ENCODE measurements at places on chromosomes 11 and 22.

GRCh38 chr22:32951807-32952153, 106.4 kb downstream of the SYN3 start:
- DNase-seq: no peak

DNA sequence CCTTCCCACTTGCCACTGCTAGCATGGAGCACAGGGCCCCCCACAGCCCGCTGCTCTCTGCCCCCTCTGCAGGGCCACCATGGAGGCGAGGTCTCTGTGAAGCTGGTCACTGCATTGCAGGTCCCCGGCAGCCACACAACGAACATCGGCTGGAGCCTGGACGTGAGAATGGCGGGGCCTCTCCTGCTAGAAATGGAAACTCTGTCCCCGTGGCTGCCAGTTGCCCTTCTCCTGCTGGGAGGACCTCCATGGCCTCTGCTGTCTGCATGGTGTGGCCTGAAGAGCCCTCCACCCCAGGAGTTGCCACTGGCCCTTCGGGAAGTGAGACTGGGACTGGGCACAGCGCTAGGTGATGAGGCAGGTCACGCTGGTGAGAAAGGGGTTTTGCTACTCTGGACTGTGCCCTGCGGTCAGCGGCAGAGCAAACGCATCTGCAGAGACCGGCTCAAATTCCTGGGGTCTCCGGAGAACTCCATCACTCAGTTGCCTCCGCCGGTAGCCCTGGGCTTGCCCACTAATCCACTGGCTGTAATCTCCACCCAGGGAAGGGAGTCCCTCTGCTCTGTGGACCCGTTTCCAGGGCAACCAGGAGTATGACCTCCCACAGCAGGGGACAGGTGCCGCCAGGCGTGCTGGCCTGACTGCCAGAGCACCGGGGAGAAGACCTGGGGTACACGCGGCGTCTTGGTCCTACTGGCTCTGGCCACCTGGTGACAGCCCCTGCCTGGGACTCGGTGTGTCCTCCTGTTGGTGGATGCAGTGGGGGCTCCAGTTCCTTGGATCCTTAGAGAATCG, 806.3 kb downstream of the BRD1 start:
- DNase-seq: no peak

DNA sequence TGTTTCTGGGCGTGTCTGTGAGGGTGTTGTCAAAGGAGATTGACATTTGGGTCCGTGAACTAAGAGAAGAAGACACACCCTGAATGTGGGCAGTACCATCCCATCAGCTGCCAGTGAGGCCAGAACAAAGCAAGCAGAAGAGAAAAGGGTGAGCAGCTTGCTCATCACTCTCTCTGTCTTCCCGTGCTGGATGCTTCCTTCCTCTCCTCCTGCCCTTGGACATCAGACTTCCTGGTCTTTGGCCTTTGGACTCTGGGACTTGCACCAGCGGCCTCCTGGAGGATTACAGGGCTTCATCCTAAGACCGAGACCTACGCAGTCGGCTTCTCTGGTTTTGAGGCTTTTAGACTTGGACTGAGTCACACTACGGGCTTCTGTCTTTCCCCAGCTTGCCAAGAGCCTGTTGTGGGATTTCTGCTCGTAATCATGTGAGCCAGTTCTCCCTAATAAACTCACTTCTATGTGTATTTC, 18.8 kb downstream of the APOL2 start:
- no peak for DNase-seq

DNA sequence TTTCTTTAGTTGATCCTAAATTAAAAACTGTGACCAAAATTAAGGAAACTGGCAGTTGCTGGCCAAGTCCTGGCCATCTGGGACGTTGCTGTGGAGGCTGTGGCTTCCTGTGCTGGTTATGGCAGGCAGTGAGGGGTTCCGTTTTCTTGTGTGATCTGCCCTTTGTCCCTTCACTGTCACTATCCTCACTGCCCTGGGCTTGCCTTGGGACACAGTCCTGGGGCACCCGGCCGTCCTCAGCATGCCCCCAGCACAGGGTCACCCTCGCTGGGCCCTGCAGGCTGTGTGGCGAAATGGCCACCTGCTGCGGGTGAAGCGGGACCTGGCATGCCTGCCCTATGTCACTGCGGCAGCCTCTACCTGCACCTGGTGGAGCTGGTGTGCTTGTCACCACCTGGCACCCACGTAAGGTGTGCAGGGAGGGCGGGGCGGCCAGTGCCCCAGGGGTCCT, 52.5 kb upstream of the SLC22A12 start:
- no peak for DNase-seq

GRCh38 chr11:77644887-77645286, 7.3 kb upstream of the CLNS1A start:
- DNase-seq: no peak

GRCh38 chr11:2904153-2905052, 18.8 kb upstream of the CDKN1C start:
- no peak for DNase-seq

GRCh38 chr11:75399344-75400145, at the start of gene RPS3:
RPS3 (plus strand) TSS chr11:75399518; CDS start chr11:75399548, 30 bp downstream.
- DNase-seq: peak; percentile 84

DNA sequence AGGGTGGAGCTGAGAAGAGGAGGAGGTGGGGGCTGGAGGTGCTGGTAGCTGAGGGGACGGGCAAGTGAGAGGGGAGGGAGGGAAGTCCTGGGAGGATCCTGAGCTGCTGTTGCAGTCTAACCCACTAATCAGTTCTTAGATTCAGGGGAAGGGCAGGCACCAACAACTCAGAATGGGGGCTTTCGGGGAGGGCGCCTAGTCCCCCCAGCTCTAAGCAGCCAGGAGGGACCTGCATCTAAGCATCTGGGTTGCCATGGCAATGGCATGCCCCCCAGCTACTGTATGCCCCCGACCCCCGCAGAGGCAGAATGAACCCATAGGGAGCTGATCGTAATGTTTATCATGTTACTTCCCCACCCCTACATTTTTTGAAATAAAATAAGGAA, 24.4 kb downstream of the FADS3 start:
- no peak for DNase-seq

DNA sequence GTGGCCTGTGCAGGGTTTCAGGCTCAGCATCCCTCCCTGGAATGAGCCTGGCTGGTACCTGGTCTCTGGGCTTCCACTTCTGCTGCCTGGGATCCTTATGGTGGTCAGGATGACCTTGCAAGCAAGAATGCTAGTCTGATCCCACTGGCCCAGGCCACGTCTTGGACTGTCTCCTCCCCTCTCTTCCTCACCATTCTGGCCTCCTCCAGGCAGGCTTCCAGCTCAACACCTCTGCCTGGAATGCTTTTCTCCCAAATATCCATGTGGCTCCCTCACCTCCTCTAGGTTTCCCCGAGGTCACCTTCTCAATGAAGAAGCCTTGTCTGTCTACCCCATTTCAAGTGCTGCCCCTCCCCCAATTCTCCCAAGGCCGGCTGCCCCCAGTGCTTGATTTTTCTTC, 39.4 kb upstream of the ALX4 start:
- DNase-seq: no peak

GRCh38 chr11:45807792-45808238, 2.9 kb downstream of the SLC35C1 start:
- no peak for DNase-seq

- no peak for DNase-seq
These were observed 10.0 kb upstream of the JAML start for GRCh38 chr11:118234833-118235232.

DNA sequence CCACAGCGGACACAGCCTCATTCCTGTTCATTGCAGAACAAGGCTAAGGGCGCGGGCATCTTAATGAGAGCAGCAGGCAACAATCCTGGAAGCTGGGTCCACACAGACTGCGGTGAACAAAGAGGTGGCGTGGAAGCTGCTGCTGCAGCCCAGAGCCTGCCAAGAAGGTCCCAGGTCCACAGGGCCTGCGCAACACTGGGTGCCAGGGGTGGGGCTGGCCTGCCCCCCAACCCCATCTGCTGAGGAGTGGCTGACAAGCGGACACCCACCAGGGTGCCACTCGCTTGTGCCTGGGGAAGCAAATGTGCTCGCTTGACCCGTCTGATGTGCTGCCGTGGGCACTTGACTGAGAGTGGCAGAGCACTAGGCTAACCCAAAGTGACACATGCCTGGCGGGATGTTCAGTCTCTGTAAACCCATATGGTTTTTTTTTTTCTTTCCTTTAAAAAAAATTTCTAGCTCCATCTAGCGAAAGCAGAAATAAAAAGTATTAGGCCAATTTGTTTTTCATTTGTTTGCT, 83.2 kb upstream of the PITPNB start:
- no peak for DNase-seq

DNA sequence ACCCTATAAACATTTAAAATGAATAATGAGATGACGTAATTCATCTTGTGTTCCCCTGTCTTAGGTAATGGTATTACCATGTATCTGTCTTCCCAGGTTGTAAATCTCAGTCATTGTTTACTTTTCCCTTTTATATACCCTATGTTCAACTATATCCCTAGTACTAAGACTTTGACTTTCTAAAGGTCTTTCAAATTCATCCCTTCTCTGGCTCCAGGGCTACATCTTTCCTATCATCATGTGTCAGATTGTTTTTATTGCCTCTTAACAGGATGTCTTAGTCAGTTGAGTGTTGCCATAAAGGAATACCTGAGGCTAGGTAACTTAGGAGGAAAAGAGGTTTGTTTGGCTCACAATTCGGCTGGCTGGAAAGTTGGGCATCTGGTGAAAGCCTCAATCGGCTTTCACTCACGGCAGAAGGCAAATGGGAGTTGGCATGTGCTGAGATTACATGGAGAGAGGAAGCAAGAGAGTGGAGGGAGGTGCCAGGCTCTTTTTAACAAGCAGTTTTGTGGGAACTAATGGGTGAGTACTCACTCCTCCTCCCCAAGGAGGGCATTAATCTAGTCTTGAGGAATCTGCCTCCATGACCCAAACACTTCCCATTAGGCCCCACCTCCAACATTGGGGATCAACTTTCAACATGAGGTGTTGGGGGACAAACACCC, 11.6 kb upstream of the DLAT start:
- no peak for DNase-seq

- DNase-seq: no peak
These were observed 42.6 kb upstream of the LMO2 start for GRCh38 chr11:33934450-33934849.

DNA sequence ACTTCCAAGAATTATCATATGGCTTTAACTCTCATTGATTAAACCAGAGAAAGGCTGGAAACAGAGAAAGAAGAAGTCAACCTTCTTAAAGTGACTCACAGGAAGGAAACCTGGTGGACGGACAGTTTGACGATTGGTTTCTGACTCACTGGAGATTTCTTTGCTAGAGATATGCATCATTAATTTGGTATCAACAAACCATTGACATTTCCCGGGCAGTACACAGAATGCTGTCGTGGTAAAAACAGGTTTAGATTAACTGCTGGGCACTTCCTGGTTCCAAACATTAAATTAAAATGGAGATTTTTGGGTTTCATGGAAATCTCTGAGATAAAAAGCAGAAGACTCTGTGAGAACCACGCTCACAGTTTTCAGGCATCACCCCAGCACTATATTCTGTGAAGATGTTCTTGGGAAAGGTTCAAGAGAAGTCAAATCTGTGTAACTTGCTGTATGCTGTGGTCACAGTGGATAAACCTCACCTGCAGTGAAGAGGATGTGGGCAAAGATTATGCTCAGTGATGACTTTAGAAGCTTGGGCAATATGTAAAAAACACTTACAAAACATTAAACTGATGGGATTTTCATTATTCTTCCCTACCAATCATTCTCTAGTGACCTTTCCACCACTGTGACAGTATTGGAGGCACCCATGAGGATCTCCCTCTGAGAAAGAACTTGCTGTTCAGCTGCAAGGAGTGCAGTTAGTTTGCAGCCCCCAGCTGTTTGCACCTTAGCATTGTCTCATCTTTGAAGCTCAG, 61.1 kb upstream of the CD44 start:
- no peak for DNase-seq

GRCh38 chr11:22244986-22245592, 52.2 kb downstream of the ANO5 start:
- no peak for DNase-seq

GRCh38 chr11:73425108-73425507, 48.9 kb downstream of the RELT start:
- no peak for DNase-seq

DNA sequence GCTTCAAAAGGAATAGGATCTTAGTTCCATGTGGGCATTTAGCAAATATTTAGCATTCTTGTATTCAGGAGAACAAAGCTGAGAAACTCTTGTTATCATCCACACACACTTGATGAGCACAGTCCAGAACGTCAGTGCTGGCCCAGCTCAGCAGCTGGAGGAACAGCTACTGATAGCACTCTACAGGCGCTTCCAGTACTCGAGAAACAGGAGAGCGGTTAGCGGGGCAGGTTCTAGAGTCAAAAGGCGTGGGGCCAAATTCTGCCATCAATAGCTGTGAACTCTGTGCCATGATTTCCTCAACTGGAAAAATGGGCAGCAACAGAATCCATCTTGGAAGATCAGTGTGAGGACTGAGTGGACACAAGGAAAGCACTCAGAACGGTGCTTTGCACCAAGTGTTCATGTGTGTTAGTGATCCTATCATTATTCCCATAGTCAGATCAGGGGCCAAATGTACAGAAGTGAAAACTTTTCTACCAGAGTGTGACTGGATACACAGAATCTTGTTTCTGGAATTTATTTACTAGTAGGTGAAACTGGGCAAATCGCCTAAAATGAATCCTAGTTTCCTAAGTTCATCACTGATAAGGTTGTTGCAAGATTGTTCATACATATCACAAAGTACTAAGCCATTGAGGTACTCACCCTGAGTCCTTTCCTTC, 3.2 kb downstream of the JOSD1 start:
- no peak for DNase-seq

- DNase-seq: no peak
These were observed 18.4 kb downstream of the DEUP1 start for GRCh38 chr11:93348930-93349329.

DNA sequence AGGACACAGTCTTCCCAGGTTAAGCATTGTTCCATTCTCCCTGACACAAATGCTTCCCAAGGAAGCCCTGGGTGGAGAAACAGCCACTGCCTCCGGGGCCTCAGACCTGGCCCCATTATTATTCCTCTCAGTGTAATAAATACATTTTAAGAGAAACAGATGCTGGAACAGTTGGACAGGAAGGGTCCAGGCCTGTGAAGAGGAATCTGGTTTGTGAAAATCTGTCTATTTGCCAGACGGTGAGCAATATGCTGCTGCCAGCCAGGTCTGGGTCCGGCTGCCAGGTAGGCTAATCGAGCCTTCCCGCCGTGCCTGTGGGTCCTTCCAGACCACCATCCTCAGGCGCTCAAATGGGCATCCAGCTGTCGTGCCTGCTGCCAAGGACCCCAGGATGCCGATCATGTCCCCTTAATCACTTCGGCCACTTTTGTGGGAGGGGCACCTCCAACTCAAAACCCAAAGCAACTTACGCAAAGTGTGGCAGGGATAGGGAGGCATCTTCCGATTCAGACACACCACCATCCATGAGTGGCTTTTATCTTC, 528.4 kb downstream of the MIAT start:
- no peak for DNase-seq

DNA sequence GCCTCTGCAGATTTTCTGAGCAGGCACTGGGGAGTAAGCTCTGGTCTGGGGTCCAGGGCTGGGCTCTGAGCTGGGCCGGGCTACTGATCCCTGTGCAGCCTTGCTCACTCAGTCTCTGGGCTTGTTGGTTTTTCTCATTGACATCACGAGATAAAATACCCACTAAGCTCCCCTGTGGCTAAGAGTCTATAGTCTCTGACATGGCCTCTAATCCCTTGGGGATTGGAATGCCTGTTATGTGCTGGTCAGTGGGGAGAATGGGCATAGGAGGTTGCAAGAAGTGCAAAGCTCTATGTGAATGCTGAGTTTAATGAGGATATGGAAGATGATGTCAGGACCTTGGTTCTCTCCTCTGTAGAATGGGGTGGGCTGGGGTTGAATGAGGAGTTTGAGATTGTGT, 23.3 kb downstream of the ELF5 start:
- DNase-seq: no peak

GRCh38 chr11:108125096-108125495, 3.7 kb downstream of the ACAT1 start:
- DNase-seq: no peak

- no peak for DNase-seq
These were observed 8.8 kb downstream of the TRAF6 start for GRCh38 chr11:36501236-36501635.

Measured in stimulated activated CD8-positive, alpha-beta memory T cell treated with anti-CD3 and anti-CD28 coated beads, Interleukin-7, amount 100 ng/mL, for 48 hours (primary cell).